ENCODE measurements at places on chromosomes 7 and 10. TPM values are rescaled to one million over a fixed set of nuclear protein-coding genes. Genes with fewer than 3 reads are reported as not detected.

Gene PRKAG2
- 31.5 TPM for total RNA-seq

Gene TMEM196
- total RNA-seq: not detected

DNA sequence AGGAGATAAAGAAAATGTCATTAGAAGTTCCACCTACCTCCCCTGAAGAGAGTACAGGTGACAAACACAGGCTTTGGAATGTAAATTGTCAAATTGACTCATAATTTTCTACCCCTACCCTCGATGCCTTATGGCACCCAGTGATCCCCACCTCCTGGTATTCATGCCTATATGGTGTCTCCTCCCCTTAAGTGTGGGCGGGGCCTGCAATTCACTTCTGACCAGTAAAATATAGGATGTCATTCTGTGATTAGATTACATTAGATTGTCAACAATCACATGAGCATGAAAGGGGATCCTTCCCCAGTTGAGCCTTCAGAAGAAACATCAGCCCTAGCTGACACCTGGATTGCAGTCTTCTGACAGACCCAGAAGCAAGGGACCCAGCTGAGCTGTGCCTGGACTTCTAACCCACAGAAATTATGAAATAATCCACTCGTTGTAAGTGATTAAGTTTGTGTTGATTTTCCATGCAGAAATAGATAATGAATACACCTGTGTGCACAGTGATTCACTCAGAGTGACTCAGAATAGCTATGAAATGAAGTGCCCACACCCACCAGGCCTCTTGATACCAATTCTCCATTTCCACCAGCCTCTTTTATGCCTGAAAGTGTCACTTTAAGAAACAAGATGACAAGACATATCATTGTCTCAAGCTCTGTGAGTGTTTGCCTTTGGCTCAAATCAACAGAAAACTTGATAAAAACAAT is 8.5 kb upstream of the SLC39A12 start:
- DNase-seq: no peak

- no peak for DNase-seq
These were observed 131.4 kb downstream of the ADAM12 start for GRCh38 chr10:126256864-126257263.

- no peak for DNase-seq
These were observed 4.7 kb downstream of the C10orf88 start for GRCh38 chr10:122949296-122949695.

DNA sequence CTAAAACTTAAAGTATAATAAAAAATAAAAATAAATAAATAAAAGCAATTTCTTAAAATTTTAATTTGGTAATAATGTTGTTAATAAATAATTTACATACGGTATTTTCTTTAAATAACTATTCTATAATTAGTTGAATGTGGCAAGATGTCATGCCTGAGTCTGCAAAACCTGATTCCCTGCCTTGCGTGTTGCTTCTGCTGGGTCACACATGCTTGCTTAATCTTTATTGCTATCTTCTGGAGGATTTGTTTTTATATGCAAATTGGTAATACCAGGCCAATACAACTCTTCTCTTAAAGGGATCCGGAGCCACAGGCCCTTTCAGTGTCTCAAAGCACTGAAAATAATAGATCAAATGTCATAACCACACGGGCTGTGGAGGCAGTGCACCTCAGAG is 59.4 kb upstream of the ABCB5 start:
- no peak for DNase-seq

- DNase-seq: no peak
These were observed 77.0 kb upstream of the NMT2 start for GRCh38 chr10:15245530-15245929.

DNA sequence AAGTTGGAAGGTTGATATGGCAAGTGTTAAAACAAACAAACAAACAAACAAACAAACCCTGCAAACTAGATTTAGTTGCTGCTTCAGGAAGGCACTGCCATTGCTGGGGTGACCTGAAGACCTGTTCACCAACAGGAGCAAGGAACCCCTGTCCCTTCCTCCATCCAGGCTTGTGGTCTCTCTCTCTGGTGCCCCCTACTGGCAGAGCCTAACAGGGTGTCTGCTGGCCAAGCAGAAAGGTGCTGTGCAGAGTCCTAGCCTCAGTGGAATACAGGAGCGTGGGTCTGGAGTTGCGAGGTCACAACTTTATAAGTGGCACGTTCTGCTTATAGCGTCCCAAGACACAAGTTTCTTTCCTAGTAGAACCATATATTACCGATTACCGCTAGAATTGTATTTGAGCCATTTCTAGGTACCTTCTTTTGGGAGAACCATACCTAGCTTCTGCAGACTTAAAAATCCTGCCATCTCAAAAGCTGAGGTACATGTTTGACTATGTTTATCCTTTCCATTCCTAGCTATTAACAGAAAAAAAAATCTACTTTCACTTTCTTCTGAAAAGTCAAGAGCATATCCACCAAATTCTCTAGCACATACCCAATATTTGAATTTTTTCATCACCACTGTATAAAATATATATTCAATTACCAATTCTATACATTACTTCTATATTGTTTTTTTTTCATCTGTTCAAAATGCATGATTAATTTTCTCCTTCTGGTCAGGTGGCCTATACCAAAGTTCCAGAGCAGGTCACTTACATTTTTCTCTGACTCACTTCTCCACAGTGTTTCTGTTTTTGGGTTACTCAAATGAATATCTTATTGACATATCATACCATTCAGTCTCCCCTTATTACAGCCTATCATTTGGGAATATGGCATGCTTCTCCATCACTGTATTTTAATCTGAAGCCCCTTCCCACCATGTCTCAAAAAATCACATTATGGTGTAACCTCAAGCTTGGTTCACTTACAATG is 29.1 kb upstream of the CALD1 start:
- peak; percentile 60 for DNase-seq

All from psoas muscle (tissue), 8 donors.